Kidney glomerular epithelial cell (primary cell): ENCODE measurements at places on chromosomes 16 and 17.

DNA sequence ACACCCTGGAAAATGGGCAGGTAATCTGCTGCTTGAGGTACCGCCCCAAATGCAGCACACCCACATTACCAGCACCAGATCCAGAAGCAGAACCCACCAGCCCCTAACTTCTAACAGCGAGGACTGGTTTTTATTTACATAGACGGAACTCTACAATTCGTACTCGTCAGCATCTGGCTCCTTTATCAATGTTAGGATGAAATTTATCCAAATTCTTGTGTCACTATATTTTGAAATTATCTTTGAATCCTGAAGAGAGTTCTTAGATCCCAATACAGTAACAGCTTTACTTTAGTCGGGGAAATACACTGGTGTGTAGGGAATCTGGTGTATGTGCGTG, 332 bp upstream of the ALG1 start:
- no peak for DNase-seq

DNA sequence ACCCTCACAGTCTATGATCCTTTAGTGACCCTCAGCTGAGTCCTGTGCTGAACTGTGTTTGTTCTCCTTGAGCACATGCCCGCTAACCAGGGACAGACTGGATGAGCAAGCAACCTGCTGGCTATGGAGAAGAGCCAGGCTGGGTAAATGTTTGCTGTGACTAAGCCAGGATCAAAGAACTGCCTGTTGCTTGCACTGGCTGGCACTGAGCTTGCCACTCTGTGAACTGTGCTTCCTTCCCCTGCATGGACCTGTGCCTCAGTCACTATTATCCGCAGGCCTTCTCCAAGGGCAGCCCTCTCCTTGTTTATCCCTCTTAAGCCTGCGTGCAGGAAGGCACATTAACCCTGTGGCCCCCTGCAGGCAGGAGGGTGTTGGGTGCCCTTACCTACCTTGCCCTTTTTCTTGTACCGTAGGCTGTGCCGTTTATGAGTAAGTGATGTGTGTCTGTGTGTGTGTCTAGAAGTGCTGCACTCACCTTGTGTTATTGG, 7.4 kb downstream of the PNPO start:
- peak; percentile 66 for DNase-seq

GRCh38 chr17:45031231-45032173, 19.9 kb downstream of the DCAKD start:
- DNase-seq: no peak

DNA sequence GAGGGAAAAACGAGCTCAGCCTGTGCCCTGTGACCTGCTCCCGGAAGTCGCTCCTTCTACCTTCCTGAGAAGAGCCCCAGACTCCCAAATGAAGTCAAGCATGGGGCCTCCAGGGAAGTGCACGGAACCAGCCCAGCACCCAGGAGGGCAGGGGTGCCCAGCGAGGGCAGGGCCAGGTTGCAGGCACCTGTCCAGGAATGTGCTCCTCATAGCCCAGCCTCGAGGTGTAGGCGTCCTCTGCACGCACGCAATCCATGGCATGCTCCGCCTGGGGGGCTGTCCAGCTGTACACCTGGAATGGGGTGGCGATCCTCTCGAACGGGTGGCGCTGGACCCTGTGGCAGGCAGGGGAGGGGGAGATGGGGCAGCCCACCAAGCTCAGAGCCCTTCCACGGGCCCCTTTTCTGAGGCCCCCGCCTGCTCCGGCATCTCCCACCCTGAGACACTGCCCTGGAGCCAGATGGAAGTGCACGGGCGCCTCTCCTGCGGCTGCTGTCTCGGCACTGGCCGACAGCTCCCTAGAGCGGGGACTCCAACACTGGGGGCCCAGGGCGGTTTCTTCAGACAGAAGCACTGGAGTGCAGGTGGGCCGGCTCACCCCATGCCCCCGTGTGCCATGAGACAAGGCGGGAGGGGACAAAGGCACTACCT, 10.9 kb downstream of the CLUH start:
- no peak for DNase-seq

GRCh38 chr17:36524428-36524876, 10.2 kb downstream of the MYO19 start:
- no peak for DNase-seq

DNA sequence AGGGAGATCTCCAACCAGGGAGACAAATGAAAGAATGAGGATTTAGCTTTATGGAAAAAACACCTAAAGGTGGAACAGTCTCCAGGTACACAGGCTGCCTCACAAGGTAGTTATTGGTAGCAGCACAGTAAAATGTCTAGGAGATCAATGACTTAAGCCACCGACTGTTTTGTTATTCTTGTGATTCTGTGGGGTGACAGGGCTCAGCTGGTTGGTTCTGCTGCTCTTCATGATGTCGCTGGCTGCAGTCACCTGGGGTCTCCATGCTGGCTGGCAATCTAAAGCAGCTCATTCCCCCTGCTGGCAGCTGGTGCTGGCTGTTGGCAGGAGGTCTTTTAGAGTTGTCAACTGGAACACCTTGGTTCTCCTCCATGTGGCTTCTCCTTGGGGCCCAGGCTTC, 69.2 kb downstream of the FOXL1 start:
- no peak for DNase-seq

- peak; percentile 26 for DNase-seq
These were observed at the start of gene SULT1A1 for GRCh38 chr16:28609631-28610594. Gene SULT1A1 (minus strand): TSS chr16:28610044. CDS start chr16:28608855, 1,189 bp downstream.

- no peak for DNase-seq
These were observed 9.0 kb downstream of the CBFA2T3 start for GRCh38 chr16:88967830-88968588.

DNA sequence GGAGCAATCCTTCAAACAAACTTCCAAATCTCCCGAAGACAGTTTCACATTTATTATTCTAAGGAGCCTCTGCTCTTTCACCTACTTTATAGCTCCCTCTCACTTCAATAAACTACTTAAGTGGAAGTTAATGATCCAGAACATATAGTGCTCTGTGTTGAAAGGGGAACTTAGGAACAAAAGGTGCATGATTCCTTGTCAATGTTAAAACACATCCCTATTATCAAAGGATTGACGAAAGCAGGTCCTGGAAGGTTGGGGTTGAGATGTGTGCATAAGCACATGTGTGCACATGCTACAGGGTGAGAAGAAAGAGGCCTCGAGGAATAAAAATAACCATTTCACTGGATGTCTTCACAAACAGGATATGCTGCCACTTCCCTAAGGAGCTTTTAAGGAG, 170.3 kb downstream of the SLC39A11 start:
- peak; percentile 49 for DNase-seq

DNA sequence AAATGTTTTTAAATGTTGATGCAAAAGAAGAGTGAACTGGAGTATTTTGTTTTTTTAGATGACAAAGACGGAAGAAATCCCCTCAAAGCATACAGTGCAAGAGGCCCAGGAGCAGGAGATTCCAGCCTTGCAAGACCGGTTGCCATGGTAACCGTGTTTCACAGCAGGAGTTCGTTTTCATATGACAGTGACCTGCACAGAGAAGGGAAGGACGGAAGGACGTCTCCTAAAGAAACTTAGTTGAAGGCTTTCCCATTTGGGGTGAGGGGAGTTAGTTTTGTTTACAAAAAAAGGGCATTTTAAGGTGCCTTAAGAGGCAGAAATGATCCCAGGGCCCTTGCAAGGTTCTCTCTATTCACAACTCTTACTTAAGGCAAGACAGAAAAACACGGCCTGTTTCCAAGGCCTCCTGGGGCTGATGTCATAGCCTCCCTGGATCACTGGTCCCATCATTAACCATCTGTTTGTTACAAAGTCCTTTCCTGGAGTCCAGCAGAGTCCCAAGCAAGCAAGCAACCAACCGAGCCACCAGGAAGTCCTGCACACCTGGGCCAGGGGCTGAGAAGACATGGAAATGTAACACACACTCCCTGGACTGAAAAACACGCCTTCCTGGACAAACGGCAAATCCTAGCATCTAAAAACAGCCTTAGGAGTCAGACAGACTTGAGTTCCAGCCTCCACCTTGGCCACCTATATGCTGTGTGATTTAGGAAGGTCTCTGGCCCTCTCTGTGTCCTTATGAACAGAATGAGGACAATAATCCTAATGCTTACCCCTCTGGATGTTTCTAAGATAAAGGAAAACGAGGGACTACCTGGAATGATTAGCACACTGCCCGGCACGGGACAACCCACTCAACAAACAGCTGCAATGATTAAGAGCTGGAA, 30.3 kb upstream of the RPH3AL start:
- peak; percentile 86 for DNase-seq

GRCh38 chr17:78337244-78338109, 22.4 kb downstream of the SOCS3 start:
- DNase-seq: peak; percentile 48

DNA sequence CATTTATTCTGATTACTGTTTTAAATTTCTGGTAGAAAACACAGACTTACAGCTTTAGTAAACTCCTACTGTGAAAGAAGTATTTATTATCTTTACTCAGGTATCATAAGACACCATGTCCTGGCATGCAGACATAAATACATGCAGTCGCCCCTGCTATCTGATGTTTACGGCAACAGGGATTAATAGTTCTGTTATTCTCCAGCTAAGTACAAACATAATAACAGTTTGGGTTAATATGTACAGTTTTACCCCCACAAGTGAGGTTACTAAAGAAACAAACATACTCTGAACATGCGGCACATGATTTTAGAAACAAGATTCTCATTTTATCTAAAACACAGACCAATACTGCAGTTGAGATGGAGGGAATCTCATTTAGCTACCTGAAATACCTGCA, 170.8 kb downstream of the ABCA8 start:
- DNase-seq: no peak

DNA sequence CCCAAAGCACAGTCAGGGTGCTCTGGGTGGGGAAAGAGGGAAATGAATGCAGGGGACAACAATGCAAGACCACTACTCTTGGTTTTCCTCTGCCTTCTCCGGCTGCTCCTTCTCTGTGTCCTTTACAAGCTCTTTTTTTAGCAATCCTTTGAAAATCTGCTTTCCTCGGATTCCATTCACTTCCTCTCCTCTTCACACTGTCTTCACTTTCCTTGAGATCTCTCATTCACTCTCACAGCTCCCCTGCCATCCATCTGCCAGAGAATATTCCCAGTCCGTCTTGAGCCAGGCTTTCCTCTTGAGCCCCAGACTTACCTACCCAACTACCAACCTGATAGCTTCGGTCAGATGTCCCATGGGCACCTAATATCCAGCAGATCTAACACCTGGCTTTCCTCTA, 11.0 kb upstream of the SPOP start:
- no peak for DNase-seq

GRCh38 chr17:48644910-48645557, 18.9 kb upstream of the HOXB9 start:
- DNase-seq: no peak

DNA sequence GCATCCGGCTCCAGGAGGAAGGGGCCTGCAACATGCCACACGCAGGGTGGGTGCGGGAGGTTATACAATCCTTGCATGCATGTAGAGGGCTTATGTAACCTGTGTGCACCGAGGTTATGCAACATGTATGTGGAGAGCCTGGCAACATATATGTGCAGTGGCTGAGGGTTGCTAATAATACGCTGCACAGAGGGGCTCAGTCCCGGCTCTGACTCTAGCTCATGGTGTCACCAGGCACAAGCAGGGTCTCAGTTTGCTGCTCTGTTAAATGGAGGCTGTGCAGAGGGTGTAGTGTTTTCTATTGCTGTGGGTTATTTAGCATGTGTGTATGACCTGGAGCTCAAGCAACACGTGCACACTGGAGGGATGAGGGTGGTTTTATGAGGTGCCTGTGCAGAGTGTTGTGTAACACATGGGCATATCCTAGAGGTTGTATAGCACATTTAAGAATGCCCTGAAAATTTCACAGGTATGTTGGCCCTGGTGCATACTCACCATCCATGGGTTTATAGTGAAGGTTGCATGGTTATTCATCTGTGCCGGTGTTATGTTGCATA, 13.3 kb downstream of the THRA start:
- DNase-seq: no peak

- DNase-seq: no peak
These were observed 229.3 kb downstream of the C16orf78 start for GRCh38 chr16:49602976-49603310.

- DNase-seq: no peak
These were observed 27.0 kb downstream of the ATP6V0A1 start for GRCh38 chr17:42485680-42486079.

DNA sequence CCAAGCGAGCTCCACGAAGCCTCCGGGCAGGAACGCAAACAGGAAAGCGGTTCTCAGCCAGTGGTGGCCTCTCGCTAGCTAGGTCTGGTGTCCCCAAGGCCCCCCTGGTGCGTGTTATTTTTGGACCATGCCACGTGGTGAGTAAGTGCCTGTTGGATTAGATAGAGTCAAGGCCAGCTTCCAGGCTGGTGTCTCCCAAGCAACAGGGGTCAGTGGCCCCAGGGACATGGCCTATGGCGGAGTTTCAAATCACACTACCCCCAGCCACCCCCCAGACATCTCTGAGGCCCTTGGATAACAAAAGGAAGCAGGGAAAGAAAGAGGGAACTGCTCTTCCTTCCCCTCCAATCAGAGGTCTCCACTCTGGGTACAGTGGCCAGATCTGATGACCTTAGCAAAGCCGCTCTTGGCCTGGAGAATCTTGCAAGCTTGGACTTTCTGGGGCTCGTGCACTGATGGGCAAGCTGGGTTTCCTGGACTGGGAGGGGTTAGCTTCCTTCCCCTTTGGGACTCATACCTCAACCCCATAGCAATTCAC, 58.2 kb downstream of the MAF start:
- no peak for DNase-seq

DNA sequence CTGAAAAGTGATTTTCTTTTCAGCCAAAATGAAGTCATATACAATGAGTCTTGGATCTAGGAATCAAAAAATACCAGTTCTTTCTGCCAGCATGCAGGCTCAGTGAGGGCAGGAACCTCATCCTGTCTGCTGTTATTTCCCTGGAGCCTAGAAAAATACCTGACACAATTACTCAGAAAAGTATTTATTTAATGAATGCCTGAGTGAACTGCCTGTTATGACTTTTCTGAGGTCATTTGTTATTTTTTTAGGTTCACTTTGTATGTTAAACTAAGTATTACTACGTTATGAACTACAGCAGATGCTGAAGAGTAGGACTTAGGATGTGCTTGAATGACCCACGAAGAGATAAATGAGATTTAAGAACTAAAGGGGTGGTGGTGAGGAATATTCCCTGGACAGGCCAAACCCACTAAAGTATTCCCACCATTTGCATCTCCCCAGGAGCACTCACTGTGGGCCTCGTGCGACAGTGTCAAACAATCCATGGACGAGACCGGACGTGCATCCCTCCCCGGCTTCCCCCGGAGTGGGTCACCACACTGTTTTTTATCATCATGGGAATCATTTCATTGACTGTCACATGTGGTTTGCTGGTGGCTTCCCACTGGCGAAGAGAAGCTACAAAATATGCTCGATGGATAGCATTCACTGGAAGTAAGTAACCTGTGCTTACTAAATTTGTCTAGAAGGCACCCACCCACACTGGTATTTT, 17.1 kb upstream of the VWA3A start:
- peak; percentile 58 for DNase-seq

DNA sequence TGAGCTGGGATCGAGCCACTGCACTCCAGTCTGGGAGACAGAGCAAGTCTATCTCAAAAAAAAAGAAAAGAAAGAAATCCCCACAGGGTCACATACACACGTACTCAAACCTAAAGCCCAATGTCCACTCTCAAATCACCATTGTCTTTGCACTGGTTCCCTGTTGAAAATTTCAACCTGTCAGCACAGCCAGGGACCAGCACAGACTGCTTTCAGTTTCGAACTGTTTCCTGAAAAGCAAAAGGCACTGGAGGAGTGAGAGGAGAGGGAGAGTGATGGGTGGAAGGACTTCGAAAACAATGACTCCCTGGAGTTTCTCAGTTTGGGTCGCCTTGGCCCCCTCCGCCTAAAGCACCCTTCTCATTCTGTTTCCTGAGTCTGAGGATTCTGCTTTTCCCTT, 9.0 kb upstream of the CD300C start:
- no peak for DNase-seq
